ENCODE measurements at places on chromosomes 5 and 9.

- DNase-seq = no peak
Measured at GRCh38 chr5:148927307-148927946, 101.0 kb downstream of the ADRB2 start.

- DNase-seq = peak; percentile 94
Measured at GRCh38 chr5:147751156-147751830, 31.2 kb downstream of the JAKMIP2 start.

DNA sequence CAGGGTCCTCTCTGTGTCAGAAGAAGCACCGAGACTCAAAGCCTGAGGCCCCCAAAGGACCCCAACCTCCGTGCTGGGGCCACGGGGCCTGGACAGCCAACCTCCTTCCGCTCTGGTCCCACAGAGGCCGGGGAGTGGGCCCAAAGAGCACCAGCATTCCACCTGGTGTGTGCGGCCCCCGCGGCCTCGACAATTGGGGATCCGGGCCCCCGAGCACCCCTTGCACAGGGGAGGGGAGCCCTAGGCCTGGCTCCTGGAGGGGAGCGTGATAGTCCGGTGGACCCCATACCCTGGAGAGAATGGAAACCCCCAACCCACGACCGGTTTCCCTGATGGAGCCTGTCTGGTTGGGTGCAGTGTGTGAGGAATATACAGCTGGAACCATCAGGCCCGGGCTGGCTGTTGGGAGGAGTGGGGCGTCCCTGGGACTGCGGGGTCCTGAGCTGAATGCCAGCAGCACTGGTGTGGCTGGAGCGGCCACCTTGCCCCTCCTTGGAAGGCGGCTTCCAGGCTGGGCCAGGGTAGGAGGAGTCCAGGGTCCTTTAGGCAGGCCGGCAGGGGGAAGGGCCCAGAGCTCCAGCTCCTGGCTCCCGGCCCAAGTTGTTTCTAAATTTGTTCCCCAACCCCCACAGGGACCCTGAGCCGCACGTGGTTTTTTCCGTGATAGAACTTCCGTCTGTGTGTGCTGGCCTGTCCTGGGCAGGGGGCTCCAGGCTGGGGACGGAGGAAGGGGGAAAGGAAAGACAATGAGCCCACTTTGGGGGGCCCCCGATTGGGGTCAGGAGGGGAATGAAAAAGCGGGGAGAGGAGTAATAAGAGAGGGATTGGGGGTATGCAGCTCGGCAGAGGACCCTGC is 825 bp upstream of the TOR4A start:
- no peak for DNase-seq

DNA sequence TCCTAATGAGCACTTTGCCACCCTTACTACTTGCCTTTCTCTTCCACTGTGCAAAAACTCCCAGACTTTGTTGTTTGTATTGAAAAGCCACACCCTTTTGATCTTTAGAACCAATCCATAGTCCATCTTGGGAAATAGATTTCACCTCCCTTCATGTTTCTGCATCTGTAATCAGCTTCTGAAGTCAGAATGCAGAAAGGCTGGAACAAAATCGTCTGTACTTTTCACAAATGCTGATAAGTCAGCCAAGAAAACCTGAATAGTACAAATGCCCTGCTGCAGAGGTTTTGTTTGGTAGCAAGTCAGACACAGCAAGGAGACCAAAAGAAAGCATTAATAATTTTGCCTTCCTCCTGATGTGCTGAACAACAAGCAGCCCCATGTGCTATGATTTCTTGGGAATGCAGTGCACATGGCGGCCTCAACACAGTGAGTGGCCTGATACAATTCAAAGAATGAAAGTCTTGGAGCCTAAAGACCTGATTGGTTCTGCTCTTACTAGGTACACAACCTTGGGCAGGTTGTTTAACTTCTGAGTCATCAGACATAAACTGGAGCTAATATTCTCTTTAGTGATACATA is 59.2 kb upstream of the STK32A start:
- DNase-seq = no peak

DNA sequence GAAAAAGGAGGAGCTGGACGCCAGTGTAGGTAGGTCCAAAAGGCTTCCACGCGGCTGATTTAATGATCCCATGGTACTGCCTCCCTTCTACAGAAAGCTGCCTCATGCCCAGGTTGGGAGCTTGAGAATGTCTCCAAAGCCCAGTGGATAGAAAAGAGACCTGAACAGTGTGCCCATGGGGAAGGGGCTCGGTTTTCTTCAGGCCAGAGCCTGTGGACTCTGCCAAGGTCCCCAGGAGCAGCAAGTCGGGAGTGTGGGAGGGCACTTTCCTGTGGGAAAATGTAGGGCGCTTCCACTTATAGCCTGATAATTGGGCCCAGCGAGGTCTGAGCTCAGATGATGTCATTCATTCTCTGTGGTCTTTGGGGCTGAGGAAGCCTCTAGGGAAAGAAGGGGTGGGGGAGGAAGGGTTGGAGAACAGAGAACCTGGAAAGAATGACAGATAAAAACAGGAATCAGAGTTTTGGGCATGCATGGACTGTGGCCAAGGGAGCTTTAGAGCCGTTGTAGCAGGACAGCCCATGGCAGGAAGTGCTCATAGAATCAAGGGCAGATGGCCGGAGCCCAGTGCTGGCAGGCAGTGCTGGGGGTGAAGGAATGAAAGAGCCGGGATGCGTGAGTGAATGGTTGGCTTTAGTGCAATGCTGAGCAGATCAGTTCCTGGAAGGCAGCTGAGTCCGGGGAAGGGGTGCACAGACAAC is 42.5 kb upstream of the SH3PXD2B start:
- no peak for DNase-seq

DNA sequence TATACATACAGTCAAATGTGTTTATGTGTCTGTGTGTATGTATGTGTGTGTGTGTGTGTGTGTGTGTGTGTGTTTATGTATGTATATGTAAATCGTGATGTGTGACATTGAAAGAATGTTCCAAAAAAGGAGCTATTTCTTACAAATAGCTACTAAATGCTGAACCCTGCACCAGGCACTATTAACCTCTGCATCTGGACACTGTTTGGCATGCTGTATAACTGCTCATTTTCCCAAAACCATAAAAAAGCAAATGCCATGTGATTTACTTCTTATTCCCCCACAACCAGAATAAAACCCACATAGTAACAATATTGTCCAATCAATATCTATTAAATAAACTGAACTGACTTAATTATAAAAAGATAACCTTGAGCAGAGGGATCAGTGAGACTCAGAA is 91.1 kb downstream of the NR6A1 start:
- DNase-seq = no peak

All from NCI-H345 (cell line).